ENCODE measurements at places on chromosomes 12 and 14.
A peak's percentile ranks its signal among the peaks of the same experiment; 100 is the strongest.

- no peak for DNase-seq
Measured at GRCh38 chr12:3010214-3010930, 51.2 kb downstream of the TEAD4 start.

GRCh38 chr12:67501362-67501761, 147.2 kb upstream of the DYRK2 start:
- no peak for DNase-seq

DNA sequence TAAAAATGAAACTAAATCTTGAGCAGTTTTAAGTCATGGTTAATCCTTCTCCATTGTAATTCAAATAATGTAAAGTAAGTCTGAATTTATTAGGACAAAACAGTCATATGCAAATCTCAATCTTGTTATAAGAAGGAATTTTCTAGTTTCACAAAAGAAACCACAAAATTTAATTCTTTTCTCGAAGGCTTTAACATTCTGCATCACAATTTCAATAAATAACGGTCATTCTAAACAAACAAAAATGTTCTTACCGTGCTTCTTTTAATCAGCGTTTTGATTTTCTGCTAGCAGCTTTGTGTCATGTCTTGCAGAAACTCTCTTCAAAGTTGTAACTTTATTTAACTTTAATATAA, 225 bp downstream of the CLEC2B start:
- DNase-seq: no peak

- no peak for DNase-seq
Measured at GRCh38 chr12:95796982-95797289, 6.4 kb upstream of the NTN4 start.

GRCh38 chr14:24171422-24172260, at the start of gene REC8:
REC8 (plus strand) TSS chr14:24172080; CDS start chr14:24172553, 473 bp downstream.
- peak; percentile 52 for DNase-seq

GRCh38 chr12:121934309-121934664, 15.9 kb downstream of the CFAP251 start:
- no peak for DNase-seq

DNA sequence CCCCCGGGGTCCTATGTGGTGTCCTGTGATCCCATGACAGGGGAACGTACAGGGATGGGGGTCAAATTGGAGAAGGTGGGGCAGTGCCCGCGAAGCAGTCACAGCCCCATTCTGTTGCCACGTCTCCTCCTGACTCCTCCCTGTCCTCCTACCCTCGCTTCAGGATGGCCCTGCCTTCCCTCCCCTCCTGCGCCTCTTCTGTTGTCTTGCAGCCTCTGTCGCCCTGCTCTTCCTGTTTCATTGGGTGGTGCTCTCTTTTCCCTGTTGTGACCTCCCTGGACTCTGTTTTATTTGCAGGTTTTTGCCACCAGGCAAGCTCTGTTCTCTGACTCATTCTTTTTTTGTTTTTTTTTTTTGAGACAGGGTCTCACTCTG, 18.7 kb downstream of the CABP1 start:
- DNase-seq: no peak

GRCh38 chr14:20631023-20631879, 10.2 kb downstream of the OR6S1 start:
- no peak for DNase-seq

DNA sequence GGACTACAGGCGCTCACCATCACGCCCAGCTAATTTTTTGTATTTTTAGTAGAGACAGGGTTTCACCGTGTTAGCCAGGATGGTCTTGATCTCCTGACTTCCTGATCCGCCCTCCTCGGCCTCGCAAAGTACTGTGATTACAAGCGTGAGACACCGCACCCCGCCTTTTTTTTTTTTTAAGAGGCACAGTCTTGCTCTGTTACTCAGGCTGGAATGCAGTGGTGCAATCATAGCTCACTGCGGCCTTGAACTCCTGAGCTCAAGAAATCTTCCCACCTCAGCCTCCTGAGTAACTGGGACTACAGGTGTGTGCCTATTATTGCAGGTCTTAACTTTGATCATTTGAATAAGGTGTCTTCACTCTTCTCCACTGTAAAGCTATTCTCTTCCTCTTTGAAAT, 5.3 kb upstream of the GLTP start:
- DNase-seq: no peak

GRCh38 chr12:13247596-13247995, 51.1 kb downstream of the EMP1 start:
- no peak for DNase-seq

- DNase-seq: no peak
Measured at GRCh38 chr12:1576410-1577241, 17.8 kb downstream of the FBXL14 start.

- DNase-seq: no peak
Measured at GRCh38 chr12:76422543-76423438, 74.6 kb upstream of the BBS10 start.

DNA sequence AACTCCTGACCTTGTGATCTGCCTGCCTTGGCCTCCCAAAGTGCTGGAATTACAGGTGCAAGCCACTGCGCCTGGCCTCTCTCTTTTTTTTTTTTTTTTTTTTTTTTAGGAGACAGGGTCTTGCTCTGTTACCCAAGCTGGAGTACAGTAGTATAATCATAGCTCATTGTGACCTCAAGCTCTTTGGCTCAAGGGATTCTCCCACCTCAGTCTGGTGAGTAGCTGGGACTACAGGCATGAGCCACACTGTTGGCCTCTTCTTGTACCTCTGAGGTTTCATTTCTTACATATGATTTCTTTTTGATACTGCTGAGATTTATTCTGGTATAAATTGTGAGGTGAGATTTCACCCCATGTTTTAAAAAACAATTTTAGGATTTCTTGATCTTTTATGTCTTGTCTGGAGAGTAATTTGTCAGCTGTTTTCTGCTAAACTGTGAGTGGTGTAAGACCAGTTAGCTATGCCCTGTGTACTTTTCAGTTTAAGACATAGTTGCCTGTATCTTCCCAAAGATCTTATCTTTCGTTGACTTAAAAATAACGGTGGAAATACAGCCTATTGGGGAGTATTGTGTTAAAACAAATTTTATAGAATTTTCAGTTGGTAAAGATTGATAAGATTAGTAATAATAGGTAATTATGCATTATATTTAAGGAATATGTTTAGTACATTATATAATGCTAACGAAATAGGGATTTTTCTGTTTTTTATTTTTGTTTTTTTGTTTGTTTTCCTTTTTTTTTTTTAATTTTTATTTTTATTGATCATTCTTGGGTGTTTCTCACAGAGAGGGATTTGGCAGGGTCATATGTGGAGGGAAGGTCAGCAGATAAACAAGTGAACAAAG, 31.7 kb downstream of the WDR20 start:
- DNase-seq: no peak

DNA sequence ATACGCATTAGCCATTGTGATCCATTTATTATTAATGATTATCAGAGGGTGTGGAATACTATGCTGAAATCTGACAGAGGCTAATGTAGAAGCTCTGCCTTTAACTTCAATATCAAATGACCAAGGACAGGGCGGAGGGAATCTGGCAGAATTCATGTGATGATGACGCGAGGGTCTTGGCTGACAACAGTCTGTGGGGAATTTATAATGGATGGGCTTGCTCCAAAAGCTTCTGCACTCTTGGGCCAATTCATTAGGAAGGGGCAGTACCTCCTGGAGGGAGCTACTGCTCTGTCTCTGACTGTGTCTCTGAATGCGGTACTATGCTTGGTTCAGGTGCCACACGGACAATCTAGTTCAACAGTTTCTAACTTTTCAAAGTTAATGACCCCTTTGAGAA, 46.2 kb downstream of the GALNT8 start:
- no peak for DNase-seq

GRCh38 chr12:117076410-117077372, 22.5 kb downstream of the TESC start:
- no peak for DNase-seq

- no peak for DNase-seq
Measured at GRCh38 chr12:92860521-92860920, 68.6 kb downstream of the EEA1 start.

DNA sequence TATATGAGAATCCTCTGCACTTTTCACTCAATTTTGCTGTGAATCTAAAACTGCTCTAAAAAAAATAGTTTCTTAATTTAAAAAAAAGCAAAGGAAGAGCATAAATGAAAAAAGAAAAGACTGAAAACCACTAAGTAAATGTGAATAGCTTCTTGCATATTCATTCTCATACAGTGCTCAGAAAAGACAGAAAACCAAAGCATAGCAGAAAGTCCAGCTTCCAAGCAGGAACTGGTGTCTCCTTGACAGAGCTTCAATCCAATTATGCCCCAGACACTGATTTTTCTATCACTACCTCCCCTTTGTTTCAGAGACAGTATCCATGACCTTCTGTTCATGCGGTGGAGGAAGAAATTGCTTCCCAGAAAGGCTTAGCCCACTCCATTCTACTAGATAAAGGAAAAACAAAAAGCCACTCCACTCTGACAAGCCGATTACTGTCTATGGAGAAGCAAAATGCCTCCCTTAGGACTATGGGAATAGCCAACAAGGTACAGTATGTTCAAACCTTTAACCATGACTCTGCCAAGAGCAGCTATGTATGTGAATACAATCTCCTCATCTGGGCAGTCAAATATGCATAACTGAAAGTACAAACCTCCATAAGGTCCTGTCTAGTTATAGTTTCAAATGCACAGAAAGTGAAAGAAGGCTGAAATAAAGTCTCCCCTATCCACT, 40.6 kb downstream of the ATF7 start:
- no peak for DNase-seq

DNA sequence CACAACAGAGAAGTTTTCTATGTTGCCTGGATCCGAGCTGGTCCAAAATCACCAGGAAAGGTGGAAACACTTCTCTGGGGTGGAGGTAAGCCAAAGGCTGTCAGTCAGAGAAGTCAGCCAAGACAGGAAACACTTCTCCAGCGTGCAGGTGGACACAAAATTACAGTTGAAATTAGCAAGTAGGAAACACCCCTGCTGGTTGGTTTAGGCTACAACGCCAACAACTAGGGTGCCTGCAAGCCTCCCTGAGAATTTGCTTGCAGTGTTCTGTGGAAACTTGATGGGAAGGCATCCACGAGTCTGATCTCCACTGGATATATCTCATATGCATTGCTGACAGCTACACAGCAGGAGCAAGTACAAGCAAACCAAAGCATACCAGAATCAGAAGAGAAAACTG, 600.5 kb downstream of the RERGL start:
- DNase-seq: no peak

DNA sequence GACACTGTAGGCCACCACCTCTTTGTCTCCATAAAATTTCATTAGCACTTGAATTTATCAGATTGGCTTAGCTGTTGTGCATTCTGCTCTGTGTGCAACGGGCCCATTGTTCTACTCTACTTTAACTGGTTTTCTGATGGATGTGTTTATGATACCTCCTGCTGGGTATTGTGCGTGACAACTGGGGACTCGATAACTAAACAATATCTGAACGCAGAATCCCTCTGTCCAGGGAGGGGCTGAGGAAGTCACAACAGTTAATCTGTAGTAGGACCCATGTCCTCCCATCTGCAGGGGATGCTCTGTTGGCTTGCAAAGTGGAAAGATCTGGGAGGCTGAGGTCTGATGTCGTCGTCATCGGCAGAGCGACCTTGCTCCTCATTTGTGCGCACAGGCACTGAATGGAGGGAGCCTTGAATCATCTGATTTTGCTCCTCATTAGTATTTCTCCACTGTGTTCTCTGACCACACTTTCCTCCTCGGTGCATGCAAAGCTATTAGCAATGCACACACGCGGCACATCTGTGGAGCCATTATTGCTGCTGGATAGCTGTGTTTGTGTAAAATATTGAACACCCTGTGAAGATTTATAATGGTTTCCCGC, 422.5 kb downstream of the NRXN3 start:
- DNase-seq: no peak

DNA sequence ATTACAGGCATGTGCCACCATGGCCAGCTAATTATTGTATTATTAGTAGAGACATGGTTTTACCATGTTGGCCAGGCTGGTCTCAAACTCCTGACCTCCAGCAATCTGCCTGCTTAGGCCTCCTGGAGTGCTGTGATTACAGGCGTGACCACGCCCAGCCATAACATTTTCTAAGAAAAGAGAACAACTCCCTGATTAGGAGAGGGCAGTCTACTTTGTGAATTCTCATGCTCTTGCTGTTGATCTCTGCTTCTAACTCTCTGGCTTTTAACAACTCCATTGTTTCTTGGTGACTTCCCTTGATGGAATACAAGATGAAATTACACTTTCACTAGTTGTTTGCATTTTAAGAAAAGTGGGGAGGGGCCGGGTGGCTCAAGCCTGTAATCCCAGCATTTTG, 33.6 kb downstream of the SSH1 start:
- no peak for DNase-seq

GRCh38 chr12:26317942-26318575, 122.7 kb downstream of the SSPN start:
- no peak for DNase-seq

DNA sequence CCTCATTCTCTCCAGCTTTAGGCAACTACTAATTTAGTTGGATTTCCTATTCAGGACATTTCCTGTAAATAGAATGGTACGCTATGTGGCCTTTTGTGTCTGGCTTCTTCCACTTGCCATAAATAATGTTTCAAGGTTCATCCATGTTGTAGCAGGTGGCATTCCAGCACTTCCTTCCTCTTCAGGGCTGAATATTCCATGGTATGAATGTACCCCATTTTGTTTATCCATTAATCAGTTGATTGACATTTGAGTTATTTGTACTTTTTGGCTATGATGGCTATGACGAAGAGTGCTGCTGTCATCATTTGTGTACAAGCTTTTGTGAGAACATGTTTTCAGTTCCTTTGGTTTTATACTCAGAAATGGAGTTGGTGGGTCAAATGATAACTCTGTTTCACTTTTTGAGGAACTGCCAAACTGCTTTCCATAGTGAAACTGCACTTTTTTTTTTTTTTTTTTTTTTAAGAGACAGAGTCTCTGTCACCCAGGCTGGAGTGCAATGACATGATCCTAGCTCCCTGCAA, 6.5 kb upstream of the CDK2AP1 start:
- DNase-seq: no peak

DNA sequence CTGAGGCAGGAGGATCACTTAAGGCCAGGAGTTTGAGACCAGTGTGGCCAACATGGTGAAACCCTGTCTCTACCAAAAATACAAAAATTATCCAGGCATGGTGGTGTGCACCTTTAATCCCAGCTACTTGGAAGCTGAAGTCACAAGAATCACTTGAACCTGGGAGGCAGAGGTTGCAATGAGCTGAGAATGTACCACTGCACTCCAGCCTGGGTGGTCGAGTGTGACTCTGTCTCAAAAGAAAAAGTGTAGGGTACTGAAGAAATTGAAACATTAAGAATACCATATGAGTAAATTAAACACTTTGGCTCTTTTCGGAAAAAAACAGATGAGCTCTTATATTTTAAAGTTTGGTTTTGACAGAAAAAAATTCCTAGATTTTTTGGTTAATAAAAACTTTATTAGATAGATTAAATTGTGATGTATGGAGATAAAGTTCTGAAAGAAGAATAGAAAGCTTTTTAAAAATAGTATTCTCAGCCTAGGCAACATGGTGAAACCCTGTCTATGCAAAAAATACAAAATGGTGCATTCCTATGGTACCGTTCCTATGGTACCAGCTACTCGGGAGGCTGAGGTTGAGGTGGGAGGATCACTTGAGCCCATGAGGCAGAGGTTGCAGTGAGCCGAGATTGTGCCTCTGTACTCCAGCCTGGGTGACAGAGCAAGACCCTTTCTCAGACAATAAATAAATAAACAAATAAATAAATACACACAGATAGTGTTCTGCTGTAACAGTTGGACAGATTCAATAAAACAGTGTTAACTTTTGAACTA, 20.1 kb downstream of the MDM2 start:
- DNase-seq: no peak

GRCh38 chr14:105324080-105324778, 9.7 kb downstream of the PACS2 start:
- DNase-seq: no peak
